ENCODE measurements at places on chromosomes 12 and 14.

DNA sequence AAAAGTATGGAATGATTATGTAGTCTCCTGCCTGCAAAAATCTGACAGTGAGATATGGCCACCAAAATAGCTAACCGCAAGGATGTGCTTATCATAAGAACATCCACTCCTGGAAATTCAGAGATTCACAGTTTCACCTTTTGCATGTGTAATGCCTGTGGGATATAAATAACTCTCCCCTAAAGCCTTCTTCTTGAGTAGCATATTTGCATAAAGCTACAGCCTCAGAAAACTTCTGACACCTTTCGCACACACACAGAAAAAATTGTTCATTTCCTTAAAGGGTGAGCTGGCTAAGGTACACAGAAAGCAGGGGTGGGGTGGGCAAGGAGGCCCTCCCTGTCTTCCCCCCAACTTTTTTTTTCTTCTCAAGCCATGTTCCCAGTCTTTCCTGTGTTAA is 3.1 kb upstream of the IGF1 start:
- DNase-seq = no peak

DNA sequence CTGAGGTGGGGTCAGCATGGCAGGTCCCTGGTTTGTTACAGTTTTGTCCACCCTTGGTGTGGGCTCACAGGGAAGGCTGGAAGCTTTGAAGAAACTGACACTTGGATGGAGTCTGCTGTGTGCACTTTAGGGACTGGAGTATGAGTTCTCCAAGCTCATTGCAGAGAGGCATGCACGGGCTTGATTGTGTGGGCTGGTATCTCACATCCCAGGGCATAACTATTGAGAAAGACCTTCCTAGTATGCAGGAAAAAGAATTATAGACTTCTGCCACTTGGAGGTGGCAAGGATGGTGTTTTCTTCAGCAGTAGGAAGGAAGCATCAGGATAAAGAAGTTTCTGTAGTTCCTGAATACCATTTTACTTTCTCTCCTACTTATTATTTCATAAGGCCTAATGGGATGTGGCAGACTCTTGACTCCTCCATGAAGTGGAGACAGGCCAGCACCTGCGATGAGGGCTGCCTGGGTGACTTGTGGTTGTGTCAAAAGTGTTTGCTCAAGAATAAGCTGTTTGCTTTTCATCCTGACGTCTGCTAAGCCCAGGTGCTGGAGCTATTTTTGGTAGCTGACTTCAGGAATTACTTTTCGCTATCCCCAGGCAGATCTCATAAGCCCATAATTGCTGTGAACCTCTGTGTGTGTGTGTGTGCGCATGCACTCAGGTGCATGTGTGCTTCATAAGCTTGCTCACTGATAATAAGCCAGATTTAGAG is 125.8 kb downstream of the KTN1 start:
- no peak for DNase-seq

- DNase-seq = no peak
These were observed 22.1 kb downstream of the LGMN start for GRCh38 chr14:92726135-92726932.

DNA sequence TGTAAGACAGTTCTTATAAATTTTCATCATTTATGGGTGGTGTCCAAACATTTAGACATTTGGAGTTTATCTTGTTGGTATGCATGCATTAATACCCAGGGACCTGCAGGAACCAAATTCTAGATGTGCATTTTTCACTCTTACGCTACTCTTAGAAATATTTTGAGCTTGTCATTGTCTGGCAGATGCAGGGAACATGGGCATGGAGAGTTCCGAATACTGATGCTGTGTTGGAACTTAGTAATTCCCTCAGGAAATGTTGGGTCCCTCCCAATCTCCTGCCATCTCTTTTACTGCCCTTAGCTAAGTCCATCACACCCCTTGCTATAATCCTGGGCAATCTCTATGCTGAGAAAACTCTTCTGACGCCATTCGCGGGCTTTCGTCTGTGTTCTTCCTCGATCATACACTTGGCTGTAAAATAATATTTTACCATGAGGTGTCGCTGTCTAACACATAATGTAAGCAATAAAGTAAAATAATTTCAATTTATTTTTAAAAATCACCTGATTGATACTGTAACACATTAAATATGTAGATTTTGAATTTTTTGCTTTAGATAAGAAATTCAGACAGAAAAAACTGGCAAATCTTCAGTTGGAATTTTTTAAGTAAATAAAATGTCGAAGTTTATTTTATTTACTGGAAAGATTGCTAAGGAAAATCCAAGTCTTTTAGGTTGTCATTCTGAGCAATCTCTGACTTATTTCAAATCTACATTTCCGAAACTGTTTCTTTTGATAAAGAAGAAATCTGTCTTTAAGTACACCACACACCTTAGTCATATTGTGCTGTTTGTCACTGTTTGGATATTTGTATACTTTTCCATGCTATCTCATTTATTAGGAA is 304.1 kb upstream of the SSTR1 start:
- DNase-seq = peak; percentile 8

DNA sequence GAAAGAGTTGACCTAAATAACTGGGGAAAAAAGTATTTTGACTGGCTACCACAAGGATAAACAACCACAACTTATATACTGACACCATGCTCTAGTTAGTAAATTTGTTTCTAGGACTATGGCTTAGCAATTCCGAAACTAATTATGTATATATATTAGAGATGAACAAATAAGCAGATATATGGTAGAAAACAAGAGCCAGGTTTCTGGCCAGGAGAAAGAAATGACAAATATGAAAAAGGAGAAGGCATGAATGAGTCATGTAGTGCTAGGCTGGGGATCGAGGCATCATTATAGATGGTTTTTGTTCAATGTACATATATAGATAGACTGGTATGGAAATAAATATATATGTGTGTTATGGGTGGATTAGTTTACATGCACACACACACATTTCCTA is 5.5 kb upstream of the LRRC74A start:
- no peak for DNase-seq

DNA sequence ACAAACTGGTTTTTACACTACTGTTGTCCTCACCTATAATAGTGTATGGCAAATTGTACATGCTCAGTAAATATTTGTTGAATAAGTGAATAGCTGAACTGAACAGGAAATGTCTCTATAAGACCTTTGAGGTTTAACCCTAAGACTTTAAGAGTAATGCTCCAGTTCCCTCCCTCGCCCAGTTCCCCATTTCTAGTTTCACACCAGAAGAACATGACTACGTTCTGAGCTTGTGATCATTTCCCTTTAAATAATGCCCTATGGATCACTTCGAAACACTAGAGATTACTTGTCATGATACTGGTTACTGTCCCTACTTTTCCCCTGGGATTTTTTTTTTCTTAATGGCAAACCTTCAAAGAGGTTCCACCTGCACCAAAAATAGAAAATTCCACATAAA is 69.3 kb downstream of the PRKD1 start:
- no peak for DNase-seq

DNA sequence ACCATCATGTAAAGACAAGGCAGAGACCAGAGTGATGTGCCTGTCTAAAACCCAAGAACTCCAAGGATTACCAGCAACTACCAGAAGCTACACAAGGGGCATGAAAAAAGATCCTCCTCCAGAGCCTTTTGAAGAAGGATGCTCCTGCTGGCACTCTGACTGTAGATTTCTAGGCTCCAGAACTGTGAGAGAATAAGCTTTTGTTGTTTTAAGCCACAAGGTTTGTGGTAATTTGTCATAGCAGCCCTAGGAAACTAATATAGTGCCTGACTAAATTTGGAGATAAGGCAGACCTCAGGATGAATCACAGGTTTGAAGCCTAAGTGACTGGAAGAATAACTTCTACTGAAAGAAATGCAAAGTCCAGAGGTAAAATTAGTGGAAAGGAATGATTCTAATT is 132.9 kb downstream of the CEP83 start:
- DNase-seq = no peak

DNA sequence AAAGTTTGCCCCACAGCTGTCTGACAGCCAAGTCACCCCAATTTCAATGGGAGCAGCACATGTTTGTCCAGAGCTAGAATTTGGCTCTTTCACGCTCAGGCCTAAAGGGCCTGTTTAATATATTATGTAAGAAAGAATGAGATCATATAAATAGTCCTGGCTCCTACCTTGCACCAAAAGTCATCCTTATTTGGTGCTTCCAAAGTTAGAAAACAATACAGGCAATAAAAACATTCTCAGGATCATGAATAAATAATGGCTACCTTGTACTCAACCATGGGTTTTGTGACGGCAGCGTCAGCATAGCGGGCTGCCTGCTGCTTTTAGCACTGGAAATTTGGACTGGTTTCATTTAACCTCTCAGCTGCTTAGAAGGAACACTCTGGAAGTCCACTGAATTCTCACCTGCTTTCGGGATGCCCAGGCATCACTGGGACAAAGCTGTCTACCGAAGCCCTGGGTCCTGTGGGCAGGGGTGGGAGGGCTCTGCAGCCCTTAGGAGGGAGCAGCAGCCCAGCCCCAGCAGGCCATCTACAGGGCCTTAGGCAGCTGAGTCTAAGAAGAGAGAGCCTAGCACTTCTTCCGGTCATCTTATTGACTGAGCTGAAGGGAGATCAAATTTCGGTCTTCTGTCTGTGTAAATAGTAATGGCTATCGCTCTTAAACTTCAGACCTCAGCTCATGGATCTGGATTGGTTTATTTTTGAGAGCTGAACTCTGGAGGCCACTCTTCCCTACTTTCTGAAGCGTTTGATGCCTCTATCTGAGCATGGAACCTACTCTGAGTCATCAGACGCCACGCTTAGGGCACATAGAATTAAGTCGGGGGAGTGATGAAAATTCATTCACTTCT is 106.5 kb downstream of the SAMD4A start:
- no peak for DNase-seq

- DNase-seq = no peak
These were observed 139.3 kb downstream of the TTC7B start for GRCh38 chr14:90676912-90677311.

- DNase-seq = peak; percentile 61
These were observed 525.2 kb upstream of the CCDC196 start for GRCh38 chr14:65961004-65961403.

DNA sequence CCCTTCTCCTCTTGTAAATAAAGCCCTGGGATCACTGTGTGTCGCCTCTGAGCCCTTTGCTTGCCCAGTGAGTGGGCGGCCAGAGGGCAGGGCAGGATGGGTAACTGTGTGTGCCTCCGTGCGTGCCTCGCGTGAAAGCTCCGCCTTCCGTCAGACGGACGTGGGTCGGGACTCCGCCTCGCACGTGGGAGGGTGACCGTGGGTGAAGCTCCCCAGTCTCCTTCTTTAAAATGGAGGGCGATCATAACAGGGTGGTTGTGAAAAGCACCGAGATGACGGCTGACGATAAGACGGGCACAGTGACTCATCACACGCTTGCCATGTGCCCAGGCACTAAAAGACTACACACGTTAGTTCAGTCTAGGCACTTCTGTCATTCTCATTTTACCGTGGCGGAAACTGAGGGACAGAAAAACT is 9.2 kb downstream of the PHB2 start:
- no peak for DNase-seq

- no peak for DNase-seq
These were observed 140.6 kb upstream of the PELI2 start for GRCh38 chr14:55977392-55978150.

- DNase-seq = no peak
These were observed 264.3 kb upstream of the FOXN3 start for GRCh38 chr14:89681086-89682018.

DNA sequence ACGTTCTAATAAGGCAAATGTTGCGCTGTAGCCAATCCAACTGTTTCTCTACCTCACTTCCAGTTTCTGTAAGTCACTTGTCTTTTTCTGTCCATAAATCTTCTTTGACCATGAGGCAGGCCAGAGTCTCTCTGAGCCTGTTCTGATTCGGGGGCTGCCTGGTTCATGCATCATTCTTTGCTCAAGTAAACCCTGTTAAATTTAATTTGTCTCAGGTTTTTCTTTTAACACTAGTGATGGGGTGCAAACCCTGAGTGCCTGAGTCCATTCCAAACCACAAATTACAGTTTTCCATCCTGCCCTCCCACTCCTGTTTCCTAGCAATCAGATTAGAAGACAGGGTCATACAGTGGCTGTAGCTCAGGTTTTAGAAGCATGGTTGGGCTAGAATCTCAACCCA is 41.9 kb downstream of the VWF start:
- DNase-seq = no peak

DNA sequence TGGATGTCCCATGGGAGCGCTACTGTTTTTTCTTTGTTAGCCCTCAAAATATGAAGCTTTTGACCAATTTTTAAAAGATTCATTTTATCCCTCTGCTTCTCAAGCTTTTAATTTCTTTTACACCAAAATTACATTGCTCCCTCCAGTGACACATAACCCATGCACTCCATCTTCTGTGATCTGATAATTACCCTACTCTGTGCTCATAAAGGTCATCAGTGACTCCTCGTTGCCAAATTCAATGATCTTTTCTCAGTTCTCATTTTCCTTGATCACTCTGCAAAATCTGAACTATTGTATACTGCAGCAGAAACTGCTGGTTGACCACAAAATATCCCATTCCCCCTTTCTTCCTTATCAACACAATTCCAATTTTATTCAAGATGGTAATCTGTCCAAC is 8.7 kb upstream of the PTGDR start:
- no peak for DNase-seq

GRCh38 chr12:72012874-72013273 is 74.2 kb downstream of the TPH2 start:
- no peak for DNase-seq

DNA sequence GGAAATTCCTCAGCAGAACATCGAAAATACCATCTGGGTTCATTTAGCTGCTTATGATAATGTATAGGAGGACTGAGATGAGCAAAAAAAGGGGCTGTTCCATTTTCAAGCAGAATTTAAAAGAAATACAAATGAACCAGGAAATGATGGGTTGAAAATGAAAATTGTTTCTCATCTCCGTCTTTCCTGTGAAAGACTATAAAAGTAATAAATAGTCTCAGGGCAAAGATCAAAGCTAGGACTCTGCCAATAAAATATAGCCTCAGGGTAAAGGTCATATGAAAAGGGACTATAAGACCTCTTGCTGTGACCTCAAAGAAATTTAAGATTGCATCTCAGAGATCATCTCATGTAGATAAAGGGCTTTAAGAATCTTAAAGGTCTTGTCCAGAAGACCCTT is 478.0 kb downstream of the BTG1 start:
- DNase-seq = no peak

DNA sequence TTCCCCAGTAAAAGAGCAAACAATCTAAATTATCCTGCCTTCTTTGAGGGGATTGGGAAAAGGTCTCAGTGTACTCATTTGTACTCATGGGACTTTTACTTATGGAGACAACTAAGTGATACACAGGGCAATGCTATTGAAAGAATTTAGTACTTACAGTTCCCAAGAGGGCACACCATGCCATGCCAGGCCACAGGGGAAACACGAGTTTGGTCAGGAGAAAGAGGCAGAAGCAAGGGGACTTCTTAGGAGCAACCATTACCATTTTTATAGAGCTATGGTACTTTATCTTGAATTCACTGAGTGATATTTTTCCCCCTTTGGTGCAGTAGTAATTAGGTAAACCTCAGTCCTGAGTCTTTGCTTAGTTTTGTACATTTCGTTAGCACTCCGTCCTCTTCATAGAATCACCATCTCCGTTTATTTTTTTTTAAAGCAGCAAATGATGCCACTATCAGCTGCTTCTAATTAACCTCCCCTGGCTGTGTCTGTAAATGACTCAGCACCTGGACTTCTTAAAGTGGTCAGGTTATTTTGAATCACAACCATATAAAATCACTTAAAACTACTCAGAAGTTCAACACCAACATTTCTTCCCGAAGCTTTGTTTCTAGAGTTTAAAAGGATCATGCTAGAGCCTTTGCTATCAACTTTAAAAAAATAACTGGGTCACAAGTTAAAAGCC is 5.9 kb upstream of the WASHC3 start:
- no peak for DNase-seq
